ENCODE measurements at places on chromosomes 2 and 18.
A peak's percentile ranks its signal among the peaks of the same experiment; 100 is the strongest.

DNA sequence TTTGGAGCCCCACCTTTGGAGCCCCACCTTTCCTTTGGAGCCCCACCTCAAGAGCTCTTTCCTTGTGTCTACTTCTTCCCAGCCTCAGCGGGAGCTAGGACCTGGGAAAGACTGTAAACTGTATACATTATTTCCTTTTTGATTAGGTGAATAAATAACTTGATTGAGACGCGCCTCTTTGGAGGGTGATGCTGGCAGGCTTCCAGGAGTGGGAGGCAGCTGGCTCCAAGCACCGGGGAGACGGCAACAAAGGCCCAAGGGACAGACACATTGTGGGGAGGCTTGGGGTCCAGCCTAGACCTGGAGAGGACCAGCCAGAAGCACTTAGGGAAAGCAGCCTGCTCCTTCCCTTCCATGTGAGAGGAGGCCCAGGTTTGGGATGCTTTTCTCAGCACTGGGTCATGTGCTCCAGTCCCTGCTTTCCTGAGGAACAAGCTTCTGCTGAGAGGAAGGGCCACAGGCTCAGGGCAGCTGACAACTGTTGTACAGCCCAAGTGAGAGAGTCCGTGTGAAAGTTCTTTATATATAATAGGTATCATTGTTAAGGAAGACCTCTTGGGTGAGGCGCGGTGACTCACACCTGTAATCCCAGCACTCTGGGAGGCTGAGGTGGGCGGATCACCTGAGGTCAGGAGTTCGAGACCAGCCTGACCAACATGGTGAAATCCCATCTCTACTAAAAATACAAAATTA, 297.2 kb upstream of the SLC14A2 start:
- DNase-seq: no peak

- peak; percentile 37 for DNase-seq
Measured at GRCh38 chr2:180125245-180125962, 118.3 kb upstream of the CWC22 start.

DNA sequence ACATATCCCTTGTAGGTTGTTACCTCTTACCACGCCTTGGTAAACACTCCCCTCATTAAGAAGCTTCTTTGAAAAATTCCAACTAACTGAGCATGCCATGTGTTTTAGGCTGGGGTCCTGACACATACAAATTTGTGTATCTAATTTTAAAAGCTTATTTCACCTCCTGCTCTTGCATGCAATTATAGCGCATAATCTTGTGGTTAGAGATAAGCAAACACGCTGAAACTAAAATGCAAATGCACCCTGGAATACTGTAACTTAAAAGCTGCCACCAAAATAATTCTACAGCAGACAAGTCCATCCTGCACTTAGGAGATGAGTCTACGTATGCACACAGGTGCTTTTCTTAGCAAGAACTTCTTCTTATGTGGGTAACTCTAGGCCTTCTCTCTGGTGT, 990.2 kb downstream of the TSN start:
- DNase-seq: no peak

DNA sequence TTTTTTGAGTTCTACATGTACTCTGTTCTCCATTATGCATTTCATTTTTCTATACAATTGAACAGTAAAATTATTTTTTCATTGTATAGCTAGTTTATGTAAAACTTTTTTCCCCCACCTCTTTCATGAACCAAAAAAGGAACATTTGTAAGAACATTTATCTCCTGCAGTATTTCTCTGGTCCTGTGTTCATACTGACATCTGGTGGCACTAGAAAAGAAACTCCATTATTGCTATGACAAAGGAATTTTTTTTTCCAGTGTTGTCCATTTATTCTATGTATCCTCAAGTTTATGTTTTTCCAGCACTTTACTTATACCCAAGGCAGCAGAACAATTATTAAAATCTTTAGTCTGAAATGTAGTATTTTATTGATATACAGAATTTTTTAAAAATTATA, 27.4 kb upstream of the CHAC2 start:
- no peak for DNase-seq

DNA sequence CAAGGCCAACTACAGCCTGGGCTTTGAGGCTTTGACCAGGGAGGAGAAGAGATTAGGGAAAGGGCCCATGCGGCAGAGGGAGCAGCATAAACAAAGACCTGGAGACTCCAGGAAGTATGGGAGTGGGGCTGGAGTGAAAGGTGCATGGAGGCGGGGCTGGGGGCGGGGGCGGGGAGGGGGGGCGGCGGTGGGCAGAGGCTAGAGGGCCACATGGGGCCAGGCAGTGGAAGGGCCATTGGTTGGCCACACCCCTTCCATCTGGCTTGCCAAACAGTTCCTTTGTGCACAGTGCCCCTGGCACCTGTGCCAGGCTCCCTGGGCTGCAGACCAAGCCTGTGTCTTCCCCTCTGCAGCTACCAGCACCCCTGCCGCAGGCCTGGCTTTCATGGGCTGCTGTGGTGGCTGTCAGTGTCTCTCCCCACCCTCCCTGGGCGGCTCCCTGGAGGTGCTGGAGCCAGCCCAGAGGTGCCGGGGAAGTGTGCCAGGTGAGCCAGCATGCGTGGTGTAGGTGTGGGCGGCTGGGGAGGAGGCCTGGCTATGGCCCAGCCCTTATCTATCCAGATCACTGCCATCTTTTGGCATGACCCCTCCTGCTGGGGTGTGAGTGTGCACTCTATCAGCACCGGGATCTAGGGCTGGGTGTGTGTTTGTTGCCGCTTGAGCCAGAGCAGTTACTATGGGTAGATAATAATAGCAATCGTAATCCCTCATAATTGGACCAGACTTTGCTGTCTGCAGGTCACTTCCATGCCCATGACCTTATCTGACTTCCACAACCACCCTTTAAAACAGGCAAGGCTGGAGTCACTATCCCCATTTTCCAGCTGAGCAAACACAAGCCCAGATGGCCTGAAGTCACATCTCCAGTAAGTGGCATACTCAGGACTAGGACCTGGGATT, 30.5 kb downstream of the DNMT3A start:
- no peak for DNase-seq

DNA sequence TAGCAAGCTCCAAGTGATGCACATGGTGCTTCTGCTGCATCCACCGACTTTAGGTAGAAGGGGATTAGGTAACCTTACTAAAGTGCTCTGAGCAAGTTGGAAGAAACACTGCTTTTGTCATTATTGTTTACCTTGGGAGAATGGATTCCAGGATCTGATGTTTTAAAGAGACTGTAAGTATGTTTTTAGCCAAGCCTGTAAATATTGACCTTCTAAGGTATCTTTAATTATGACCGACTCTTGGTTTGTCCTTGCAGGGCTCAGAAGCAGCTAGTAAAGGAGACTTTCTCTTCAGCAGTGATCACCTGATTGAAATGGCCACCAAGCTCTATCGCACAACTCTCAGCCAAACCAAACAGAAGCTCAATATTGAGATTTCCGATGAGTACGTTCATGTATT, 170.7 kb downstream of the MYO1B start:
- DNase-seq: no peak

- no peak for DNase-seq
Measured at GRCh38 chr2:20737505-20737904, 70.6 kb downstream of the GDF7 start.

- DNase-seq: no peak
Measured at GRCh38 chr2:176162911-176163671, 6.0 kb downstream of the HOXD3 start.

GRCh38 chr2:48332286-48332685, 197.7 kb upstream of the STON1 start:
- no peak for DNase-seq

DNA sequence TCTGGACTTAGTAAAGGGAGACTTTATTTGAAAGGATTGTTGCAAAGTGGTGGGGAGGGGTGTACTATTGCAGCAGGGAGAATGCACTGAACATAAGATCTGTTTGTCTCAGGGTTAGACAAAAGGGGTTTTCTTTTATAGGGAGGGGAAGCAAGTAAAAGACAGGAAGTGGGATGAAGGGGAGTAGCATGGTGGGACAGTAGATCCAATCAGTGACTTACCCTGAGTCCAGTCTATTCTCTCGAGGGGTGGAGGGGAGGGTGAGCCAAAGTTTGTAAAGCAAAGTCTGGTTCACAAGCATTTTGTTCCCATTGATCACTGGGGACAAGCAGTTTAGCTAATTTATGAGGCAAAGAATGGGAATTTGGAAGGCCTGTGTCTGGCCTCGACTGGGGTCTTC, 35.0 kb upstream of the CYP27C1 start:
- DNase-seq: no peak

- DNase-seq: no peak
Measured at GRCh38 chr18:27862041-27862682, 314.8 kb downstream of the CDH2 start.

DNA sequence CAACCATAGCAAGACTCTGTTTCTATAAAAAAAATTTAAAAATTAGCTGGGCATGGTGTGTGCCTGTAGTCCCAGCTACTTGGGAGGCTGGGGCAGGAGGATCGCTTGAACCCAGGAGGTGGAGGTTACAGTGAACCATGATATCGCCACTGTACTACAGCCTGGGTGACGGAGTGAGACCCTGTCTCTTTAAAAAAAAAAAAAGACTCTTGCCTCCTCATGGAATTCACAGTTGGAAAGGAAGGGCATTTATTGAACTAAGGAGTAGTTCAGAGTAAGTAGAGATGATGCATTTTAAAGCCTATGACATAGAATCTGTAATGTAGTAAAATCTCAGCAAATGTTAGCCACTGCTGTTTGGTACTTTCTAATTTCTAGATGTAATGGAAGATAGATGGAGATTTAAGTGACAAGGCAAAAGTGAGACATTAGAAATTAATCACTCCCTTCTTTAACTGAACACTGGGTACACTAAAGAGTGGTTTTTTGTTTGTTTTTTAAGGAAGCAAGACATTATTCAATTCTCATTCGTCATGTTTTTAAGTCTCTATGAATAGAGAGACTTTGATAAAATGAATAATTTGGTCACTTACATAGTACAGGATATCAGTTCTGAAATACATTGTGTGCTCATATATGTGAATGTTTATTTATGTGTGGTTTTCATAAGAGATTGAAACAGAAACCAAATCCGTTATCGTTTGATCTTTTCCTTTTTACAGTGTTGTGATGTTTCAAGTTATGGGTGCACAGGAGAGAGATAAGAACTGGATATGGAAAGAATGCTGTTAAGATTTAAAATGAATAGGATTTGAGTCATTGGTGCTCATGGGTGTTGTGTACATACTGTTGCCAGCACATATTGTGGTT, 186.1 kb upstream of the STON1 start:
- no peak for DNase-seq

DNA sequence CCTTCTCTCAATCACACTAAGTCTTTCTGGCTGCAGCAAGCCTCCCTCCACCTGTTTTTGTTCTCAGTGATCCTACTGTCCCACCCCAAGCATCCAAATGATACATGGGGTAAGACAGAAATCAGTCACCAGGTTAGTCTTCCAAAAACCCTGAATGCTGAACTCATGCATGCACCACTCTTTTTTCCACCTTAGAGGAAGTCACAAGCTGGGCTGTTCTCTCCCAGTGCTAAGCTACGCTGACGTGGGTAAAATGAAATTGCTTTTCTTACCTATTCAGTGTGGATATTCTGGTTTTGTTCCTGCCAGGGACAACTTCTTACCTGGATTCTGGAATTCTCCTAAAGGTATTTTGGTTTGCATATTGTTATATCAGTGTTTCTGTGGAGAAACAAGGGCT, 54.2 kb downstream of the LANCL1 start:
- DNase-seq: no peak

Data from activated T-cell treated with anti-CD3 and anti-CD28 coated beads, Interleukin-2, amount 50 U/mL, for 24 hours (primary cell).